ENCODE measurements at places on chromosomes 5 and 9. TPM values are rescaled to one million over a fixed set of nuclear protein-coding genes. Genes with fewer than 3 reads are reported as not detected.

GRCh38 chr5:84480873-84481637 is 96.4 kb upstream of the EDIL3 start:
- no peak overlapping the region for H3K4me3 ChIP-seq
- H3K27me3 ChIP-seq: no peaks in the 10 kb centered on the region
- no peaks in the 10 kb centered on the region for H3K4me1 ChIP-seq
- no peaks in the 10 kb centered on the region for H3K36me3 ChIP-seq
- no peak for DNase-seq

The FABP6 gene
- polyA plus RNA-seq: 1.7 TPM

The NEURL1B gene
- polyA plus RNA-seq: 0.43 TPM

GRCh38 chr9:36046923-36047322 is 10.2 kb downstream of the RECK start:
- H3K27ac ChIP-seq: no peak overlapping the region
- H3K4me3 ChIP-seq: no peak overlapping the region
- no peaks in the 10 kb centered on the region for H3K36me3 ChIP-seq
- no peak for DNase-seq
- H3K4me1 ChIP-seq: no peaks in the 10 kb centered on the region

DNA sequence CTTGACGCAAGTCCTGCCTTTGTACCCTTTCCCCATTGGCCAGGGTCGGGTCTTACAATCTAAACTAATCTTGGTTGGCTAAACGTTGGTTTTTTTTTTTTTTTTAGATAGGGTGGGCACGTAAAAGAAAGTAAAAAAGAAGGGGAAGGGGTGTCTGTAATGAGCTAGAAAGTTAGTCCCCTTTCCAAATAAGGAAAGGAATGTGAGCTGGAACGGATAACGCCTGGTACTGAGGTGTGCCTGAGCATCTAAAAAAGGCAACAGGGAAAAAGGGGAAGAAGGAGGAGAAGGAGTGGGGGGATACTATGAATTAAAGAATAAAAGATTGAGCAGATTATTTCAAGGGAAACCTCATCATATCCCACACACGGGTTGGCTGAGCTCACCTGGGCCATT is 66.2 kb upstream of the IL17B start:
- peaks cover 41% of the 10 kb centered on the region for H3K4me1 ChIP-seq
- H3K4me3 ChIP-seq: no peak overlapping the region
- no peaks in the 10 kb centered on the region for H3K36me3 ChIP-seq
- no peak for DNase-seq
- no peak overlapping the region for H3K27ac ChIP-seq

DNA sequence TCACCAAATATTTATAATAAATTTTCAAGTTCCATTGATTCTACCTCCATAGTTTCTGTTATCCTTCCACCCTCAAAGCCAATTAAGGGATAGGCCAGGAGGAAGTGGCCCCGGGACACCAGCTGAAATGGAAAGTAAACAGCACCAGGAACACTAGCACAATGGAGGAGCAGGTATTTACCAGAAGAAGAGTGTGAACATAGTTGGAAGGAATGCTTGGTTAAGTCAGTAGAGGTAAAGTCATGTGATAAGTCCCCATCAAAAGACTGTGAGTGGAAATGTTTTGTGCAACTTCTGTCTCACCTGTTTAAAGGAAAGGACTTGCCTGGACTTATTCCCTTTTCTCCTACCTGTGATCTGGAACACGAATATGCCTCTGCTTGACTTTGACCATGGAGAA is 146.7 kb upstream of the RAI14 start:
- peaks cover 10% of the 10 kb centered on the region for H3K4me1 ChIP-seq
- no peak overlapping the region for H3K4me3 ChIP-seq
- no peaks in the 10 kb centered on the region for H3K36me3 ChIP-seq
- H3K27me3 ChIP-seq: no peaks in the 10 kb centered on the region
- H3K27ac ChIP-seq: no peak overlapping the region

The SPATA31D4 gene
- polyA plus RNA-seq: not detected

- no peaks in the 10 kb centered on the region for H3K36me3 ChIP-seq
- peak overlapping the region; percentile 85 for H3K27ac ChIP-seq
- peaks cover 15% of the 10 kb centered on the region for H3K4me1 ChIP-seq
- H3K27me3 ChIP-seq: no peaks in the 10 kb centered on the region
These were observed 3.8 kb downstream of the SMARCA2 start for GRCh38 chr9:2018764-2019558.
